Cerebellar nuclear complex (tissue), 1 donor: ENCODE measurements at places on chromosomes 6 and 20.

GRCh38 chr6:37021356-37022129, 16.1 kb downstream of the FGD2 start:
- DNase-seq, result no peak

- DNase-seq, result no peak
These were observed 5.5 kb upstream of the HDDC2 start for GRCh38 chr6:125307150-125307838.

DNA sequence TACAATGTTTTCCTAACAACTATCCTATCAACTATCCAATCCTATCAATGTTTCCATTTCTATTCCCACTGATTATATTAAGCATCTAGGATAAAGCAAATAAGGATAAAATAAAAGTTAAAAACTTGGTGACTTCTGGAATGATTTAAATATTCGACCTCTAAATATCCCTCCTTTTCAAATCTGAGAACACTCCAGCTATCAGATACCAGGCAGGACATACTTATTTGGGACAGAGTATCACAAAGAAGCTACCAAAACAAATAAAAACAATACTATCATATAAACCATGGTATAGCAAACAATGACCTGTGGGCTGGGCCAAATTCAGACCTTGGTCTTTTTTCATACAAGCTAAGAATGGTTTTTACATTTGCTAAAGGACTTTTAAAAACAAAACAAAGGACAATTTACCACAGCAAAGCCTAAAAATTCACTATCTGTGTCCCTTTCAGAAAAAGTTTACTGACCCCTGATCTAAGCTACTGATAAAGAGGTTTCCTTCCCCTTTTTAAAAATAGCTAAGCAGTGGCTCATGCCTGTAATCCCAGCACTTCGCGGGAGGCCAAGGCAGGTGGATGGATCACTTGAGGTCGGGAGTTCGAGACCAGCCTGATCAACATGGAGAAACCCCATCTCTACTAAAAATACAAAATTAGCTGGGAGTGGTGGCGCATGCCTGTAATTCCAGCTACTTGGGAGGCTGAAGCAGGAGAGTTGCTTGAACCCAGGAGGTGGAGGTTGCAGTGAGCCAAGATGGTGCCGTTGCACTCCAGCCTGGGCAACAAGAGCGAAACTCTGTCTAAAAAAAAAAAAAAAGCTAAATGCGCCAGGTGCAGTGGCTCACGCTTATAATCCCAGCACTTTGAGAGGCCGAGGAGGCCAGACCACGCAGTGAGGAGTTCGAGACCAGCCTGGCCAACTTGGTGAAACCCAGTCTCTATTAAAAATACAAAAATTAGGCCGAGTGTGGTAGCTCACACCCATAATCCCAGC, 6.0 kb downstream of the NUP153 start:
- no peak for DNase-seq

GRCh38 chr20:36481380-36482043, 59.8 kb upstream of the MYL9 start:
- DNase-seq, result peak; percentile 66

DNA sequence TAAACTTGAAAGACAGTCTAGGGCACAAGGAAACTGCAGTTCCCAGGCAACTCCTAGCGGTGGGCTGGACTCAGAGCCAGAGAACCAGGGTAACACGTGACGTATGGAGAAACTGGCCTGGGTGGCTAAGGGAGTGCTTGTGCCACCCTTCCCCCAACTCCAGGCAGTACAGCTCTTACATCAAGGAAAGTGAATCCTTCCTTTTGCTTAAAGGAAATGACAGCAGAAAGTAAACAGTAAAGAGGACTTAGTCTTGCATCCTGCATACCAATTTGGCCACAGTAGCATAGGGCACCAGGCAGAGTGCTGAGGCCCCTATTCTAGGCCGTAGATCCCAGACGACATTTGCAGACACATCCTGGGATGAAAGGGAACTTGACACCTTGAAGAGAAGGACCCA, 322.8 kb downstream of the CD109 start:
- no peak for DNase-seq

- DNase-seq, result no peak
These were observed 326.5 kb downstream of the RNGTT start for GRCh38 chr6:88636871-88637270.

DNA sequence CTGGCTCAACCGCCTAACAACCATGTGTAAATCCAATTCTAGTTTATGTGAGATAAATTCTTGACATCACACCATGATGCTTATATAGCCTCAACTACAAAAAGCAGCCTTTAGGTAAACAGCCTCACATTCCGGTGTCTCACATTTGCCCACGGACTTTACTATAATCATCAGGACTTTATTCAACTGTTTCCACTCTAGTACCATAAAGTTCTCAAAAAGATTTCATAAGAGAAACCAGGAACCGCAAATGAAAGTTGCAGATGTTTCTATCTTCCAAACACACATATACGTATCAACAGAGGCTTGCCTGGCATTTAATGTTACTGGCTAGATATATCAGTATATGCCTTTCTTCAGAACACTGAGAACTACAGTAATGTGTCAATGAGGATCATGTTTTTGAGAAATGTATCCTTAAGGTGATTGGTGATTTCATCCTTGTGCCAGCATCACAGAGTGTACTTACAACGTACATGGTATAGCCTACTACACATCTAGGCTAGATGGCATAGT, 80.0 kb downstream of the EPB41L2 start:
- DNase-seq, result no peak

DNA sequence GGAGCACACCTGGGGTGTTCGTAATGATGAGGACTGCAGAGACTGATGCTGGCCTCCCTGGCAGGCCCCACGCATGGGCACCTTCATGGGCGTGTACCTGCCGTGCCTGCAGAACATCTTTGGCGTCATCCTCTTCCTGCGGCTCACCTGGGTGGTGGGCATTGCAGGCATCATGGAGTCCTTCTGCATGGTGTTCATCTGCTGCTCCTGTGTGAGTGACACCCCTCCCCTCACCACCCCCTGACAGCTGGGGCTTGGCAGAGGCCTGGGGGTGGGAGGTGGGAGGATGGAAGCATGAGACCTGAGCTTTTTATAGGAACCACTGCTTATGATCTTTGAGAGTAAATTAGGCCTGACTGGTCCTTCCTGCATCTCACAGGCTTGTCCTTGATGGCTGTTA, 6.7 kb downstream of the SLC12A5 start:
- DNase-seq, result no peak

DNA sequence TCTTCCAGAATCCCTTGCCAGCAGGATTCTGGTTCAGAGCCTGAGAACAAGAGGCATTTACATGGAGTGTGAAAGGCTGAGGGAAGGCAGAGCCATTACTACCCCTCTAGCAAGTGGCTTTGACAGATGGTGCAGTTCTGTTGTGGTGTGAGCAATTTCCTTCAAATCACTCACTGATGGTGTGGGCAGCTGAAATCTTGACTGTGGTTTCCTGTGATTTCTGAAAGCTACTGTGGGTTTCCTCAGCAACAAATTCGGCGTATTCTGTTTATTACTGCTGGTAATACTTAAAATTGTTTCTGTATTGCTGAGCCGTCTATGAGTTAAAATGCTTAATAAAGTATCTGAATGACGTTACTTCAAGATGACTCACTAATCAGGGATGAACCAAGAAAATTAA, 181.5 kb upstream of the TCF21 start:
- DNase-seq, result peak; percentile 85

GRCh38 chr6:105981002-105981887, 104.9 kb upstream of the PRDM1 start:
- DNase-seq, result no peak

DNA sequence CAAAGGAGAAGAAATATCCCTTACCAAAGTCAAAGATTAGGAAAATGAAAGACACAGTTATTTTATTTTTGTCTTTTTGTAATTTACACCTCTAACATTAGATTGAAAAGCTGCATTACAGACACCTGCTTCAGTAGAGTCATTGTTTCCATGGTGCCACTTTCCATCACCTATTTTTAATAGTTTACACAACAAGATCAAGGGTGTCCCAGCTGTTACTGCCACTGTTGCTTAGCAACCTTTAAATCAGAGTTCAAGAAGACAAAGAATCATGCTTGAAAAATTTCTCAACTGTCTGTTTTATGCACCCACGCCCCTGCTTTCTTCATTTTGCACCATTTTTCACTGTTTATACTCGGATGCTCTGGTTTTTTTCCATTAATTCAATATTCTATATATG, 668.2 kb upstream of the GJE1 start:
- no peak for DNase-seq

DNA sequence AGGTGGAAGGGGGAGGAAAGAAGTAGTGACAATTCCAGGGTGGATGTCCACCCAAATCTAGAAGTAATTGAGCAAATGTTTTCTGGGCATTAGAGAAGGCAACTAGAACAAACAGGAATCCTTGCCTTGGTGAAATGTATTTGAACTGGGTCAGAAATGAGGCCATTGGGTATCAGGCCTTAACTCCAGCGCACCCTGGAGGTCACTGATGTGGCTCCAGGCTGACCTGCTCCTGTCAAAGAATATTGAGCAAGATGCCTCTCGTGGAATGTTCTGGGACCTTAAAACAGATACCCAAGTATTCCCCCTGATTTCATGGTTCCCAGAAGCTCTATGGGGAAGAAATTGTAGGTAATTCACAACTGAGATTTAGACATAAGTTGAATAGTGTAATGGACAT, 6.9 kb downstream of the HLA-DPB1 start:
- DNase-seq, result no peak

DNA sequence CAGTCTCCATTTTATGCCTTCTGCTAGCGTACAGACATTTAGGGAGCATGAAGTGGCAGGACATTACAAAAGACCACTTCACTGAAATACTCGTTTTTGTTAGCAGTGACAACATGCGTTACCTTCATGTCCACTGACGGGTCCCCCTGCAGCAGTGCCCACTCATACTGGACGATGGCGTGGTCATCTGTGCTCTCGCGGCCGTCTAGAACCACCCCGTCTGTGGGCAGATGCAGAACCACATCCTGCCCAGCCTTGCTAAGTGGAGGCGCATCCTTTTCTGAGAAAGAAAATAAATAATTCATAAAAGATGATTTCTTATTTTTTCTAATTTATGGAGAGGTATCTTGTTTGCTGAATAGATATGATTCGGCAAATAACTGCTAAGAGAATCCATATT, 11.3 kb downstream of the LRP11 start:
- DNase-seq, result no peak

GRCh38 chr20:9140162-9140760, 71.4 kb downstream of the PLCB4 start:
- DNase-seq, result no peak

- no peak for DNase-seq
These were observed 28.1 kb downstream of the TOX2 start for GRCh38 chr20:43942667-43943285.

DNA sequence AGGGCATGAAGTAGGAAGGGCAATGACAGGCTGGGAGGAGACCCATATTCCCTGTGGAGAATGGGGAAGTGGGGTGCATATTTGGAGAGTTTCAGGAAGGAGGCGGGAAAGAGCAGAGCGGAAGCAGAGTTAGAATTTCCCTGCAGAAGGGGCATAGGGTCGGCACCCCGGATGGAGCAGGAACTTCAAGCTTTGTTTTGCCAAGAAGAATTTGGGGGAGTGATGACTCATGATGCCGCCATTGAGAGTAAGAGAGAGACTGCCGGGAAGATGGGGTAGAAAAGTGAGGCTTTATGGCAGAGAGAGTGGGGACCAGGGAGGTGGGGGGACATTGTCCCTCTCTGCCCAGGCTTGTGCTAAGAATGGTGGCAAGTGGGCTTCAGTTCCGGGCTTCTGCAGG, 50.3 kb upstream of the EPB41L1 start:
- no peak for DNase-seq

DNA sequence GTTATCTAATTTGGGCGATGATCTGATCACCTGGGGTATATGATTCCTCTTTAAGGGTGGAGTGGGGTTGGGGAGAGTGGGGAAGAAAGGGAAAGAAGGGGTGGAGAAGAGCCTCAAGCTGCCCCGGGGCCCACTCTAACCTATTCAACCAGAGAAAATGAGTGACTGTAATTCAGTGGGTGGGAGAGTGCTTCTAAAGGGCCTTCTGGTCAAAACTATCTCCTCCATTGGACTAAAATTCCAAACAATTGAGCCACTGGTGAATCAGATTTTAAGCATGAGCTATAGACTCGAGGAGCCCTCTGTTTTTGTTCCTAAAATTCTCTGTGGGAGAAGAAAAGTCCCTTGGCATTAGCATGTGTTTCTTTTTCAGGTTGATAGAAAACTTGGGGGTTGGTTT, 296.8 kb downstream of the CLIC5 start:
- DNase-seq, result no peak

GRCh38 chr6:2426561-2427340, 181.3 kb upstream of the GMDS start:
- DNase-seq, result no peak

DNA sequence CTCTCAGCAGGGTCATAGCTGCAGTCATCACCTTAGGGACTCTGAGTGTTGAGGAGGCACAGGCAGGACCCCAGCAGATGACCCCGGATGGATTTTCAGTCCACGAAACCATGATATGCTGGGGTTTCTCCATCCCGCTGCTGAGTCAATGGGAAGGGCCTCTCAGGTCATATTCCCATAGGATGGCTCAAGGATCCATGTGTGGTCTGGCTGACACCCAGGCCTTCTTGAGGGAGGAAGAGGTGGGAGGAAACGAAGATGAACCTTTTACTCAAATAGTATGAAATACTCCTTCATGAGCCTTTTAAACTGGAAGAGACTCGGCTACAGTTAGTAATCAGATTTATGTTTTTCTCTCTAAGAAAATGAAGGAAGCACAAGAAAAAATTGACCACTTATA, 10.3 kb upstream of the RALY start:
- DNase-seq, result no peak

GRCh38 chr20:3818155-3819151, 1.9 kb upstream of the AP5S1 start:
- no peak for DNase-seq

GRCh38 chr6:87103977-87104601, 9.2 kb upstream of the CGA start:
- no peak for DNase-seq

DNA sequence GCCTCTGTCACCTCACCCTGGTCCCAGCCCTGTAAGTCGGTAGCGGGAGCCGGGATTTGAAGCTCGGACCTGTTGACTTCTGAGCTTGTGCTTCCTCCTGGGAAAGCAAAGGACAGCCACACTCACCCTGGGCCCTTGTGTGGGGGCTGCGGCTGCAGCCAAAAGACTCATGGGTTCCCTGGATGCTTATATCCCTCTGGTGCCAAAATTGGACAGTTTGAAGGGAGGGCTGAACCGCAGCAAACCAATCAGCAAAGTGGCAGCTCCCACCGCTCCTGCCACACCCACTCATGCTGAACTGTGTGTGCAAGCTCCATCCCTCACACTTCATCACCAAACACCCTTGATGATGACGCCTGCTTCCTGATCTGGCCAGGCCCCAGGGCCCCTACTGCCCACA, 3.9 kb upstream of the CCN5 start:
- no peak for DNase-seq

- DNase-seq, result no peak
These were observed 166.3 kb downstream of the PHACTR1 start for GRCh38 chr6:12882761-12883290.

GRCh38 chr6:81401970-81402690, 350.4 kb downstream of the TENT5A start:
- no peak for DNase-seq

- DNase-seq, result no peak
These were observed 57.6 kb upstream of the IPCEF1 start for GRCh38 chr6:154414021-154414813.
